ENCODE measurements at places on chromosomes 13 and 19.

DNA sequence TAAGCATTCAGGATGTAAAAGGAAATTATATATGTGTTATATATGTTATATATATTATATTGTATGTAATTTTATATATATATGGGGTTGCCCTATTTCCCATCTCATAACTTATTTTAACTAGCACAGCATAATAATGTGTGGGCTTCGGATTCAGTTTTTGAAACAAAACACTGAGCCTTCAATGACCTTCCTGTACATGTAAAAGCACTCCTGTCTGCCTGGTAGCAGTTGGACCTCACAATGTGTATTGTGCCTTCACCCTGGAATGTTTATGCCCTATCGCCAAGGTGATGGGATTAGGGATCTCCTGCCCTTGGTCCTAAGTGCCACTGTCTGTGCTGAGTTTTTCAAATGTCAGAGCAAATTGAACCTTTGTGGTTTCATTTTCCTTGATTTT, 968.8 kb downstream of the TUBA3C start:
- peak; percentile 100 for DNase-seq

- DNase-seq: no peak
Measured at GRCh38 chr19:31354316-31354715, 5.1 kb upstream of the TSHZ3 start.

DNA sequence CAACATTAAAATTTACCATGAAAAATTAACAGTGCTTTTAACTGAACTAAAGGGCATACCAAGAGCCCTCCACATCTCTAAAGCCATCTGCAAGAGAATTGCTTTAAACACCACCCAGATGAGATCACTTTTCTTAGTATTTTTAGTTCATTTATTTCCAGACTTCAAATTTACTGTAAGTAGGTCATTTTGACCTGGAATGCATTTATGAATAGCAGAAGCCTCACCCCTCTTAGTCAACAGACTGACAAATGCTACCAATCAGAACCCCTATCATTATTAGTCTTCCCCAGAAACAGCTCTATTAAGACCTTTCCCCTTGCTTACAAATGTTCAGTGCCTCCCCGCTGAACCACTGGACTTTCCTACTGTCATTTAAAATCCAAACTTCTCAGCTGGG, 27.3 kb downstream of the RUBCNL start:
- no peak for DNase-seq

GRCh38 chr19:48489608-48490216, 20.5 kb downstream of the CYTH2 start:
- DNase-seq: peak; percentile 58

DNA sequence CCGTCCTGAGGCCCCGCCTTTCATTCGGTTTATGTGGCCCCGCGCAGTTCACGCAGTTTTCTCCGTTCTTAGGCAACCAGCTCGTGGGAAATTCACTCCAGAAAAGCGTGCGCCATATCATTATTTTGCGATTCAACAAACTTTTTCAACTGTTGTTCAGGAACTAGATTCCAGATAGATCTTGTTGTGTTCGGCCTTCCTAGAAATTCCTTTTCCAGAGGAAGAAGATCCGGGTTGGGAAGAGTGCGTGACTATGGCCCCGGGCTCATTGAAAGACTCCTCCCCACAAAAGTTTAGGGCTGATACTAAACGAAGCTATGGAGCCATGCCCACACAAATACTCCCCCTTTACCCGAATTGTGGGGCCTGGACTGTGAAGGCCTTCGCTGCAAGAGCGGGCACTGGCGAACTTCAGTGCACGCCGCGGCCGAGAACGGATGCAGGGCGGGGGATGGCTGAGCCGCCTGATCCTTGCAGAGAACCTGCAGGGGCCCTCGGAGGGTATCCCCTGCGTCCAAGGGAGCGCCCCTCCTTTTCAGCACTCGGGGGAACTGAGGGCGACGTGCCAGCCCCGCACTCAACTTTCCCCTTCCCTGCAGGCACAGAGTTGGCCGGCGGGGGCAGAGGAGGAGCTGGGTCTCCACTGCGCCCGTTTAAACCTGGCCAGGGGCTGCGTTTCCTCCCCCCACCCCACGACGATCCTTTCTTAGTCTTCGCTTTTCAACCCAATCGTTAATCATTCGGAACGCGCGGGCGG, 904 bp upstream of the SOX1 start:
- no peak for DNase-seq

- no peak for DNase-seq
Measured at GRCh38 chr13:51590971-51591627, 6.8 kb downstream of the WDFY2 start.

DNA sequence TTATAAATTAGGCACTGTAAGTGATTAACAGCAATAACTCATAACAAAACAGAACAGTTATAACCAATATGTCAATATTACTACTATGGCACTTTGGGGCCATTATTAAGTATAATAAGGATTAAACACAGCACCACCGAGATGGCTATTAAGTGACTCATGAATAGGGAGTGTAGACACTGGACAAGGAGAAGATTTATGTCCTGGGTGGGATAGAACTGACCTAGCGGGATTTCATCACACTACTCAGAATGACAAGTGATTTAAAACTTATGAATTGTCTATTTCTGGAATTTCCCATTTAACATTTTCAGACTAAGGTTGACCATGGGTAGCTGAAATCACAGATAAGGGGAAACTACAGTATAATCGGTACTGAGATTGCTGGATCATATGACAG, 79.0 kb upstream of the SLC7A1 start:
- no peak for DNase-seq

DNA sequence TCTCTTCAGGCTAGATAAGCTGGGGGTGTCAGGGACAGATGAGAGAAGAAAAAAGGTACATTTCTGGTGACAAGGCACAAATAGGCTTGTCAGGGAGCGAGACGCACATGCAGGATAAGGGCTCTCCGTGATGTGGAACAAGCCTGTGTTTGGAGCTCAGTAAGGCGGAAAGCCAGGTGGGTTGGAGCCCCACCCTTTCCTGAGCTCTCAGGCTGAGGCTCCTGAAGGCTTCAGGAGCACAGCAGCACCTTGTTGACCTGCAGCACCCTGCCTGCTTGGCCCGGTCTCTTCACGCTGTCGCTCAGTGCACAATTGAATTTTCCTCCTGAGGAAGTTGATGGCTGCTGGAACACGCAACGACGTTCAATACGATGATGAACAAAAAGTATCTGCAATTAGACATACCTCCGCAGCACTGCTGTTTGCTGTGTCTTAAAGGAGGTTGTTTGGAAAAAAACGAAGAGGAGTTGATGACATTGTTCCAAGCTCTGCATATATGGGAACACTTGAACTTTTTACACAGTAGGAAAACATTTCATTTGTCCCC, 29.3 kb downstream of the SERP2 start:
- no peak for DNase-seq

GRCh38 chr13:49627831-49628652, at the start of gene ARL11:
TSS of gene ARL11 (plus strand) at chr13:49628507. CDS start at chr13:49630448, 1,941 bp downstream.
- DNase-seq: no peak

GRCh38 chr13:74325106-74325505, 190.9 kb upstream of the KLF12 start:
- no peak for DNase-seq

DNA sequence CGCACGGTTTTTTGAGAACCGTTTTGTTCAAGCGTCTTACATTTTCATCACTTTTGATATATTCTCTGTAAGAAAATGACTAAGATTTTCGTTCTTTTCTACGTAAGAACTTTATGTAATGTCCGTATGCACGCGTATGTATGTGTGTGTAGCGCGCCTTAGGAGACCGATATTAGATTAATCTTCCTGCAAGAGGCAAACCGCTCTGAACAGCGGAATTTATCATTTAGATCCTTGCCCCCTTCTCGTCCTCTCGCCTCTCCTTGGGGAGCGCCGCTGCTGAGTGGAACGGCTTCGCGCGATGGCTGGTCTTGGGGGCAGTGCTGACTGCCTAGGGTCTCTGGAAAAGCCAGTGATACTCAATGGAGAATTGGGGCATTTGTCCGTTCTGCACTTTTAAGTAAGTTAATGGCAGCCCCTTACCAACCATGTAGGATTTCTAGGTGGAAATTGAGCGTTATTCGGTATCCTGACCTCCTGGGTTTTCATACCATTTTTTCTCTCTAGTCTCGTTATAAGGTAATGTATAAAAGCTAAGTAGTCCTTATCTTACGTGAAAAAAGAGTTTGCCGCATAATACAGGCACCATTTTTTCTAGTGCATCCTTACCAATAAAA, 4.7 kb downstream of the MAB21L1 start:
- DNase-seq: no peak

- no peak for DNase-seq
Measured at GRCh38 chr19:43562698-43563241, 12.6 kb downstream of the XRCC1 start.
